ENCODE measurements at places on chromosomes 12 and 14.

DNA sequence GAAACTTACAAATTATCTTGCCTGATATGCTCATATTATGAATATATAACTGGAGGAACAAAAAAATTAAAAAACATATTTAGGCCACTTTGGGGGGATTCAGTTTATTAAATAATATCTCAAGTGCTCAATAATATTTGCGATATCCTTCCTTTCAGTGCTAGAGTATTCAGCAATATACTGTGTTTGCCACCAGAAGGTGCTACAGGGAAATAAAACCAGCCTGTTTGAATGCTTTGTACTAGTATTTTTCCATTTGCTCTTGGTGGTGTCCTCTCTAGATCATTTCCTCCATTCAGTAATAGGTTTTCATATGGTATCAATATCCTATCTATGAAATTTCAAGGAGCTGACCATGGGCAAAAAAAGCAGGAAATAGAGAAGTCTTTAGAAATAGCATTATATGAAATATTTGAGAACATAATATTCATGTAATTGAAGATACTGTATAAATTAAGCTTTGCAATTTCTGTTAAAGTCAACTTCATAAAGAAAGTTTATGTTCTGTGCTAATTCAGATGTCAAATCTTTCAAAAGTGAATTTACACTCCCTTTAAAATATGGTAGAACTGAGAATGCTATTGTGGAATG is 106.2 kb upstream of the NAV3 start:
- no peak for DNase-seq

GRCh38 chr14:47392326-47392725 is 283.1 kb downstream of the MDGA2 start:
- DNase-seq, result no peak

GRCh38 chr12:26768611-26769603 is 64.1 kb downstream of the ITPR2 start:
- no peak for DNase-seq

- no peak for DNase-seq
Observed at GRCh38 chr14:61149896-61150295, 131.2 kb downstream of the TMEM30B start.

- no peak for DNase-seq
Observed at GRCh38 chr12:71455028-71455737, 15.6 kb downstream of the LGR5 start.

DNA sequence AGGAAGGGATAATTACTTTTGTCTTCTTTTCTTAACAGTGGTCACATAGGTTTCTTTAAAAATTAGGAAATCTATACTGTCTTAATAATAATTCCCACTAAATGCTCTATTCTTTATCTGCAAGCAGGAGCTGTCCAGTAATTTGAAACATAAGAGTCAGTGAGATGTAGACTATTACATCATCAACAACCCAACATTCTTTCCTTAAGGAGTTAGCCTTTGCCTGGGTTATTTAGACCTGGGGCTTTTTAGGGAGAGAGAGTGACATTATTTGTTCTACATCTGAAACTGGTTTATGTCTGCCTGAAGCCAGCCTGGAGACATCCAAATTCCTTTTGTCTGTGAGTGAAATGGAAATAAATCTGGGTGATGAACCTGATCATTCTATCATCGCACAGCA is 294.4 kb downstream of the TMTC2 start:
- DNase-seq, result no peak

DNA sequence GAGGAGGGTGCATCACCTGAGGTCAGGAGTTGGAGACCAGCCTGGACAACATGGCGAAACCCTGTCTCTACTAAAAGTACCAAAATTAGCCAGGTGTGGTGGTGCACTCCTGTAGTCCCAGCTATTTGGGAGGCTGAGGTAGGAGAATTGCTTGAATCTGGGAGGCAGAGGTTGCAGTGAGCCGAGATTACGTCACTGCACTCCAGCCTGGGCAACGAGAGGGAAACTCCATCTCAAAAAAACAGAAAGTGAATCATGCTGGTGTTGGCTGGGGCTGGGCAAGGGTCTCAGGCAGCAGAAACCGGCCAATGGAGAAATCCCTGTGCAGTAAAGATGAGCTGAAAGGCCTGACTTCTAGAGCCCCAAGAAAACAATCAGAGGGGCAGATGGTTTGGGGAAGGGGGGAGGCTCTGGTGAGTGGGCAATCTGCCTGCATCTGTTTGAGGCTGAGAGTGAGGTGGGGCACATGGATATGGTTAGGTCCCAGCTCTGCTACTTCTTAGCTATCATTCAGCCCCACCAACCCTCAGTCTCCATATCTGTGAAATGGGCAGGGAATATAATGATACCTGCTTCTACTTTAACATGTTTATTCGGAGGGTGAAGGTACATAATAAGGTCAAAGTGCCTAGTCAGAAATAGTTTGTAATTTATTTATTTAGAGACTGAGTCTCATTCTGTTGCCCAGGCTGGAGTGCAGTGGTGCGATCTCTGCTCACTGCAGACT is 21.3 kb upstream of the COX6A1 start:
- DNase-seq, result no peak

DNA sequence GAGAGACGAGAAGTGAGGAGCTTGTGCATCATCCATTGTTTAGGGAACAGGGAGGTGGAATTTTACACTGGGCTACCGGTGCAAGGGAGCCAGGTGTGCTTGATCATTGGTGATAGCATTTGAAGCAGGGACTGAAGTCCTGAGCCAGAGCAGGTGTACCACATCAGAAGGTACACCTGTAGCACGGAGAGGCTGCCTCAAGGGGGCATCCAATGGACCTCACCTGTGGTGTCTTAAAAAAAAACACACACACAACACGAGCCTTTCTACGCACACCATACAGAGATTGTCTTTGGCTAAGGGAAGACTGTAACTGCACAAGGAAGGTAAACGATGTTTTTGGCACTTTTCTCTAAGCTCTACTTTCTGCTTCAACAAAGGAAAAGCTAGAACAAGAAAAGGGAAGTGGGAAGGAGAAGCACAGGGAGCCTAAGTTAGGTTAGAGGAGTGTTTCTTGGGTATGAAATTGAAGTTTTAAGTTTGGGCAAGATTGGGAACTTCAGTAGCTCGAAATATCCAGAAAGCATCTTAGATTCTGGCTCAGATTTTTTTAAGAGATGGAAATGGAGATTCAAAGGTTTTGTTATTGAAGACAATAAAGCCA is 334.3 kb upstream of the FBXO33 start:
- no peak for DNase-seq

- no peak for DNase-seq
Observed at GRCh38 chr12:53981634-53982565, 3.0 kb upstream of the HOXC10 start.
